ENCODE measurements at places on chromosomes 2 and 18.

DNA sequence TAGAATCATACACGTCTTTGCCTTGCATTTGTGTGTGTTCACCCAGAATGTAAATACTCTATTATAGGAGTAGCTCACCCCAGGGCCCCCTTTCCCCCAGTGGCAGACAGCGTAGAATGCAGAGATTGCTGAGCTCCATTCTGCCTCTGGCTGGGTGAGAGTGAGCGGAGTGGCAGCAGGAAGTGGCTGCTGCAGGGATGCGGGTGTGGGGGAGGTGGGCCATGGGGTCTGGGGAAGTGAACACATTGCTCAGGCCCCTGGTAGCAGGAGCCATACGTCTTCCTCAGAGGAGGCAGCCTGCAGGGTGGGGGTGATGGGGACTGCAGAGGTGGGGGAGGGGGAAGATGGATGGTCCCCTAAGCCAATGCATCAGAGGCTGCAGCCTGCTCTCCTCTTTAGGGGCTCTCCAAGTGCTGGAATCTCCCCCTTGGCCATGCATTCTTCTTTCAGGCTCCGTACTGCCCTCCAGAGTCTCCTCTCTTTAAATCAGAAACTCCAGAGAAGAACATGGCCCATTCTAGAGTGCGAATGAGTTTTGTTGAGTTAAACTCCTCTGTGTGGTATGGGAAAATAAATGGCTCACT, 72.2 kb downstream of the CELF4 start:
- DNase-seq = no peak

GRCh38 chr18:38460657-38461056, 895.1 kb upstream of the CELF4 start:
- no peak for DNase-seq

DNA sequence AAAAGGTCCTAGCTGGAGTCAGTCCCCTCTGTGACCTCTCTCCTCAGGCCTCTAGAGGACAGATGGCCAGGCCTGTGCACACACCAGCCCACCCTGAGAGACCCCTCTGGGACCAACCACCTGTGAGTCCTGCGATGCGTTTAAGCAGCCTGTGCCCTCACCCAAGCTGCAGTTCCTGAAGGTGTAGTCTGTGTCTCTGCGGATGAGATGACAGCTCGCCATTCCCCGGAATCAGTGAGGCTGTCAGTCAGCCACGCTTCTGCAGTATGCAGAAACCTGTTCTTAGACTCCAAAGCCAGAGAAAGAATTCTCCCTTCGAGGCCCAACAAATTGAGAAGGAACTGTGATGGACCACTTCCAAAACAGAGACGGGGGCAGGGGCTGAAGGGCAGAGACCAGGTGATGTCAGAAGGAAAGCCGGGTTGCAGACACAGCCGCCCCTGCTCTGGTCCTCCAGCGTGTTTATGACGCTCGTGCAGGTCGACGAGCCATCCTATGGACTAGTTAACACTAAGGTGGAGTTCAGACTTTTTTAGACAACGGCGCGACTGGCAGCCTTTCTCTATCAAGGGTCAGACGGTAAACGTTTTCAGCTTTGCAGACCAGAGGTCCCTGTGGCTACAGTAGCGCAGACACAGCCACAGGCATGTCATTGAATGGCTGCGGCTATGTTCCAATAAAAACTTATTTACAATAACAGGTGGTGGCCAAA, 10.2 kb downstream of the MTERF4 start:
- DNase-seq = no peak

DNA sequence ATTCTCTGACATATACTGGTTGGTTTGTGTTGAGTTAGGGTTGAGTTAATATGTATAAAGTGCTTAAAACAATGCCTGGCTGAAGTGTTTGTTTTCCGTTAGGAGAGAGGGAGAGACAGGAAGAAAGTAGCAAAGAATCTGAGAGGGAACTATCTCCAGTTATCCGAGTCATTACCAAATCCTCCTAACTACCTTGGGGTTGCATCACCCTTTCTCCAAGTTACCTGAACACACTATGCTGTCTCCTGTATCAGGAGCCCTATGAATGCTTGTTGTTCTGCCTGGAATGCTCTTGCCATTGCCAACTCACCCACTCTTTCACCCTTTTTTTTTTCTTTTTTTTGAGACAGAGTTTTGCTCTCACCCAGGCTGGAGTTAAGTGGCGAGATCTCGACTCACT, 47.9 kb upstream of the ITGAV start:
- DNase-seq = no peak

DNA sequence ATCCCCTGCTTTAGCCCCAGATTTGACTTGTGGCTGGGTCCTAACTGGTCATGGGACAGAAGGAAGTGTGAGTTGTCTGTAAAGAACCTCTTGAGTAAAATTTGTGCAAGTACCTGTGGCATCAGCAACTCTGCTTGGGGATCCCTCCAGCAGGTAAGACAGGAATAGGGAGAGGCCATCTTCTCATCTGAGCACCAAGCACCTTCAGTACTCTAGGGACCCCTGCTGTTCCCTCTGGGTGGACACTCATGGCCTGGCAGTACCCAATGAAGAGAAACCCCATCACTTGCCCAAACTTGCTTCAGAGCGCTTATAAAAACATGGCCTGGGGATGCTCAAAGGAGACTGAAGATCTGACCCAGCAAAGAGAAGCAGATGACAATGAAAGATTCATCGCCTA, 297.8 kb downstream of the SP3 start:
- no peak for DNase-seq

GRCh38 chr2:217477583-217477982, 525.2 kb downstream of the TNS1 start:
- no peak for DNase-seq

GRCh38 chr2:236972491-236973342, 113.0 kb upstream of the COPS8 start:
- no peak for DNase-seq

DNA sequence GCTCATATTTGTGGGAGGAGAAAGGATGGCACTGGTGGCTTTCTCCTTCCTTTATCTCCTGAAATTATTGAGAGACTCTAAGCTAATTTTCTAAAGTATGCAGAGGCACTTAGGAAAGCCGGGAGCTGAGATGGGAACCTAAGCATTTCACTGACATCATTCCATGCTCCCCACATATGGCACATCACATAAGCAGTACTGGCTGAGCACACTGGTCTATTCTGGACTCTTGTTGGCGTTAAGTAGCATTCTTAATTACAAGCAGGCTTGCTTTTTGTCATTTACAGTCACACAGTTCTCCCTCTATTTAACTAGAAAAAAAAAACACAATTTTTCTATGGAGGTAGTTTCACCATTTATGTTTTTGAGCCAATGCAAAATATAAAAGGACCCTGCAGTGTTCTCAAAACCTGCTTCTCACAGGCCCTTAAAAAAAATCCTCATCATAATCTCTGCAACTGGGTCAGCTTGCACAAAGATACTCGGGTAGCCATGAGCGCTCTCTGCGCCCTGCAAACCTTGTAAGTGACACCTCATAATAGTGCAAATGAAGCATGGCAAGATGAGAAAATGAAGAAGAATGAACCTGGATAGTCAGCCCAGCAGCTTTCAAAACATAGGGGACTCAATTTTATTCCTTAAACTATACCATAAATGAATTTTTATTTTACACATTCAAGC, 688.6 kb downstream of the NRXN1 start:
- no peak for DNase-seq

GRCh38 chr2:160994141-160995002, 165.9 kb upstream of the TANK start:
- peak; percentile 71 for DNase-seq

DNA sequence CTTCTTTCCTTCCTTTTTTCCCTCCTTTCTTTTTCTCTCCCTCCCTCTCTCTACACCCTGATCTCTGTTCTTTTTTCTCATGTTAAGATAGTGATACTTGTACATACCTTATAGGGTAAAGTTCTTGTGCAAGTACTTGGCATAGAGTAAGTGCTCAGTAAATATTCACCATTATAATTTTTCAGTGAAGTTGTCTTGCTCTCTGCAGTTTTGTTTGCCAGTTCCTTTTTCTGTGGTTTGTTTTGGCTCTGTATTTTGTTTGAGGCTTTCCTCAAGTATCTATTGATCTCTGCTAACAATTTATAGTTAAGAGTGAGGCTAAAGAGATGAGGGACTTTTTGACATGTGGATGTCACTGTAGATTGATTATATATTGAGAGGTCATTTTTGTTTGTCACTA, 48.0 kb downstream of the MTX2 start:
- DNase-seq = no peak

DNA sequence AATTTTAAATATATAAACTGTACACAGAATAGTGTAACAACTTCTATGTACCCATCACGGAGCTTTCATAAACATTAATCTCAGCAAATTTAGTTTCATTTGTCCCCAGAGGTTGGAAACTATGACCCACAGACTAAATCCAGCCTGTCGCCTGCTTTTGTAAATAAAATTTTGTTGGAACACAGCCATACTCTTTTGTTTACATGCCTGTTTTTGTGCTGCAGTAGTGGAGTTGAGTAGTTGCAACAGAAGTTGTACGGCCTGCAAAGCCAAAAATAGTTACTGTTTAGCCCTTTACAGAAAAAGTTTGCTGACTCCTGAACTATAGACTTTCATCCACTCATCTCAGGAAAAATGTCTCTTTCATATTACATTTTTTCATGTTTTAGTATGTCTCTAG, 39.8 kb downstream of the RBM45 start:
- no peak for DNase-seq

- no peak for DNase-seq
These were observed 119.6 kb upstream of the PTPRM start for GRCh38 chr18:7447318-7448028.

GRCh38 chr18:34158881-34159690, 65.6 kb downstream of the NOL4 start:
- no peak for DNase-seq

DNA sequence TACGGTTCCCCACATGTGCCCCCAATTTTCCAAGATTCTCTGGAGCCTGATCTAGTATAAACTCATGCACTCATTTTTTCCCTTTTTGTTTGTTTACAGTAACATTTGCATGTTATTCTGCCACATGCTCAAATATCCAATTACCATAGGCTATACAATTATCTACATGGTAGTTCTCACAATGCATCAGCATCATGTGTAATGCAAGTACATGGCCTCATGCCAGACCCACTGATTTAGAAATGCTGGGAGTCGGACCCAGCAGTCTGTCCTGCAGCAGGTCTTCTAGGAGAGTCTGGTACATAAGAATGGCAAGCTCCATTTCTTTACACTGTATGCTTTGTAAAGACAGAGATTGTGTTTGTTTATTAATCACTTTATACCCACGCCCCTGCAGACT, 107.7 kb downstream of the CBLN2 start:
- DNase-seq = no peak

DNA sequence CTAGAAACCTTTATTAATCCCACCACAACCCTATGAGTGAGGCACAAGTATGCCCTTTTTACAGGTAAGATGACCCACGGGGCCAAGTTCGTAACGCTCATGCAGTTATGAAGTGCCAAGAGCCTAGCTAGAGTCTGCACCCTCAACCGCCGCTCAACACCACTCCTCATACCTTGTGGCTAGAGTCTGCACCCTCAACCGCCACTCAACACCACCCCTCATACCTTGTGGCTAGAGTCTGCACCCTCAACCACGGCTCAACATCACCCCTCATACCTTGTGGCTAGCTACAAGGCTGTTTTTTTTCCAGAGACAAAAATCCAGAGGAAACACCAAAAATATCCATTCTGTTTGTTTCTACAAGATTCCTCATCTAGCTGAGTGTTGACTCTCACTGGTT, 4.6 kb downstream of the TXNL4A start:
- DNase-seq = no peak

GRCh38 chr2:73202156-73203054, at the start of gene NOTO:
Gene NOTO (plus strand): TSS chr2:73202574. CDS start chr2:73202667, 93 bp downstream.
- no peak for DNase-seq

DNA sequence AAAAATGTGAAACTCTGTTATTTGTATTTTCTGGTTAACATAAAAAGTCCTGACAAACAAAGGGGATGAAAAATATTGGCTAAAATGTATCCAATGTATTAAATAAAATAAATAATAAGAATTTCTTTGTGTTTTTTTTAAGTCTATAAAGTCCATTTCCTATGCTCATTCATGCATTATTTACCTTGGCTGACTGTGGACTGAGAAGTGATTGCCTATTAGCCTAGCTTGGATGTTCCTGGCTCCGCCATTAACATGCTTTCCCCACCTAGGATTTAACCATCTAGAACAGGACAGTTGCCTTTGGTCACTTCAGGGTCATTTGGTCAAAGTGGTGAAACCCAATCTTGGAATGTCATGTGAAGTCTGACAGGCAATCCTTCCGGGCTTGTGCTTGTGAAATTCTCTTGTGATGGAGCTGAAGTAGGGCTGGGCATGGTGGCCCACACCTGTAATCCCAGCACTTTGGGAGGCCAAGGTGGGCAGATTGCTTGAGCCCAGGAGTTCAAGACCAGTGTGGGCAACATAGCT, 60.4 kb upstream of the TANC1 start:
- no peak for DNase-seq

GRCh38 chr2:185796758-185797157, 58.2 kb downstream of the FSIP2 start:
- DNase-seq = no peak

DNA sequence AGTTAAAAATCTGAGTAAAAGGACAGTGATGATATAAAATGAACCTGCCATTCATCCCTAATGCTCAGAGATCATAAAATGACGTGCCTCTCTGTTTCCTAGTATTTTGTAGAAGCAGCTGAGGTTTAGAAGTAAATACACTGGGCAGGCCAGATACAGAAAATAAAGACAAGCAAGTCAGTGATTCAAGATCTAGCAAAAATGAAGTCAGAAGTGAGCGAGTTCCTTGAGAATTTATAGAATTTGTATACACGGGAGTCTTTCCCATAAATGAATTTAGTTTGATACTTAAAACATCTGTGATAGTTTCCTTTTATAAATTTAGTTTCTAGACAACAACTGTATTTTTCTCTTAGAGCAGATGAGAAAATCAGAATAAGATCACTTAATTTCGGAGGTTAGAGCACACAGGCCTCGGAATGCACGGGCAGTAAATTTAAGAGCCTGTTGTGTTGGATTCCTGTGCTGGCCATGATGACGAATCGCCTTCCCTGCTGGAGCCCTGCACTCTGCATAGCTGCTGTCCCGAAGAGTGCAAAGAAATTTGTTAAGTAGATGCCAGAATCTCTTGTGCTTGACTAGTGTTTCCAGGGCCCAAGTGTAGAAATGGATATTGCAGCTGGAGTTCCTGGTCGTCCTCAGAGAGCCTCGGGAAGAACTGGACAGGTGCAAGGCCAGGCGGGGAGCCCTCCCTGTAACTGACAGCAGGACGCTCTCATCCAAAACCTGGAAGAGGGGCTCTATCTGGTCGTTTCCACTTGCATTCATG, 83.7 kb upstream of the RBM44 start:
- DNase-seq = no peak

DNA sequence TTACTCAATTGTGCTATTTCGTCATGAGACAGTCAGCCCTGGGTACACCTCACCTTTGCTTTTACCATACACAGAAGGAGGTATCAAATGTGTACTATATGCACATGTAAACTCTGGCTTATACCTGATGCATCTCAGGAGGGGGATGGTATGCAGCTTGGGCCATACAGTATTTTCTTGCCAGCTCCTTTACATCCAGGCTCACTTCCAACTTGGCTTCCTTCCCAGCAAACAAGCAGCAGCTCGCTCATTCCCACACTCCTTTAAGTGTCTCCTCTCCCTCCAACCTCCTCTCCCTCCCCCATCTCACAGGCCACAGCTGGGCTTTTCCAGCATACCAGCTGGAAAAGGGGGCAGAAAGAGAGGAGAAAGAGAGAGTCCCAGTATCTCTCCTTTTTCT, 9.6 kb downstream of the MARCHF4 start:
- no peak for DNase-seq
